Placental pericyte (primary cell): ENCODE measurements at places on chromosomes 1 and 21. TPM values are rescaled to one million over a fixed set of nuclear protein-coding genes. Genes with fewer than 3 reads are reported as not detected.

NPHS2 gene
- not detected in 2 replicates for total RNA-seq

FOXE3 gene
- not detected in 2 replicates for total RNA-seq

RNF223 gene
- not detected in 2 replicates for total RNA-seq

FNDC5 gene
- 0.22 and 0.29 TPM in 2 replicates for total RNA-seq

KCNN3 gene
- total RNA-seq, result under 0.01 TPM in 1 of 2 replicates, not detected in the other

FAM78B gene
- 0.29 TPM in 1 of 2 replicates, not detected in the other for total RNA-seq

RAB42 gene
- total RNA-seq, result 1.7 and 4.8 TPM in 2 replicates

RIPK4 gene
- not detected in 2 replicates for total RNA-seq

ALPL gene
- total RNA-seq, result 1.4 and 2.2 TPM in 2 replicates

RSPH1 gene
- total RNA-seq, result under 0.01 TPM in 1 of 2 replicates, not detected in the other

S100A2 gene
- 1.1 and 2.1 TPM in 2 replicates for total RNA-seq

FAM229A gene
- total RNA-seq, result 1.7 and 1.8 TPM in 2 replicates

CCDC185 gene
- not detected in 2 replicates for total RNA-seq

IFI44L gene
- 1.3 and 3.0 TPM in 2 replicates for total RNA-seq

SSBP3 gene
- 13.8 and 17.2 TPM in 2 replicates for total RNA-seq

S100A3 gene
- total RNA-seq, result 2.4 and 14.2 TPM in 2 replicates

CTSK gene
- 90.2 and 215 TPM in 2 replicates for total RNA-seq

C1orf159 gene
- 9.0 and 24.8 TPM in 2 replicates for total RNA-seq

MCOLN3 gene
- 0.29 and 0.44 TPM in 2 replicates for total RNA-seq

CDC42 gene
- total RNA-seq, result 353 and 656 TPM in 2 replicates

TFF3 gene
- not detected in 2 replicates for total RNA-seq

CAMK1G gene
- total RNA-seq, result 0.66 and 10.6 TPM in 2 replicates

SPRR5 gene
- total RNA-seq, result not detected in 2 replicates

TENT5C gene
- total RNA-seq, result 1.5 and 7.4 TPM in 2 replicates

ADORA1 gene
- total RNA-seq, result 5.0 and 35.5 TPM in 2 replicates

CHI3L1 gene
- 44.8 and 896 TPM in 2 replicates for total RNA-seq

HES2 gene
- total RNA-seq, result 0.14 and 0.22 TPM in 2 replicates

NMNAT2 gene
- 0.22 and 6.0 TPM in 2 replicates for total RNA-seq

OR14K1 gene
- not detected in 2 replicates for total RNA-seq

CSF3R gene
- total RNA-seq, result 0.14 TPM in 1 of 2 replicates, not detected in the other

ADAMTS5 gene
- 7.7 and 14.9 TPM in 2 replicates for total RNA-seq

CBR3 gene
- total RNA-seq, result 5.9 and 11.6 TPM in 2 replicates

OLIG1 gene
- total RNA-seq, result not detected in 2 replicates

PLEKHG5 gene
- total RNA-seq, result 2.8 and 7.2 TPM in 2 replicates

LYSMD1 gene
- total RNA-seq, result 13.6 and 14.2 TPM in 2 replicates

TTC39A gene
- 0.29 and 0.66 TPM in 2 replicates for total RNA-seq

CNST gene
- 28.0 and 34.8 TPM in 2 replicates for total RNA-seq

OR2L2 gene
- not detected in 2 replicates for total RNA-seq

CYP4Z1 gene
- not detected in 2 replicates for total RNA-seq

LYPD8 gene
- total RNA-seq, result 0.14 TPM in 1 of 2 replicates, not detected in the other

CCDC190 gene
- total RNA-seq, result under 0.01 TPM in 1 of 2 replicates, not detected in the other
